NCI-H2029 (cell line): ENCODE measurements at places on chromosomes 1 and 21.

DNA sequence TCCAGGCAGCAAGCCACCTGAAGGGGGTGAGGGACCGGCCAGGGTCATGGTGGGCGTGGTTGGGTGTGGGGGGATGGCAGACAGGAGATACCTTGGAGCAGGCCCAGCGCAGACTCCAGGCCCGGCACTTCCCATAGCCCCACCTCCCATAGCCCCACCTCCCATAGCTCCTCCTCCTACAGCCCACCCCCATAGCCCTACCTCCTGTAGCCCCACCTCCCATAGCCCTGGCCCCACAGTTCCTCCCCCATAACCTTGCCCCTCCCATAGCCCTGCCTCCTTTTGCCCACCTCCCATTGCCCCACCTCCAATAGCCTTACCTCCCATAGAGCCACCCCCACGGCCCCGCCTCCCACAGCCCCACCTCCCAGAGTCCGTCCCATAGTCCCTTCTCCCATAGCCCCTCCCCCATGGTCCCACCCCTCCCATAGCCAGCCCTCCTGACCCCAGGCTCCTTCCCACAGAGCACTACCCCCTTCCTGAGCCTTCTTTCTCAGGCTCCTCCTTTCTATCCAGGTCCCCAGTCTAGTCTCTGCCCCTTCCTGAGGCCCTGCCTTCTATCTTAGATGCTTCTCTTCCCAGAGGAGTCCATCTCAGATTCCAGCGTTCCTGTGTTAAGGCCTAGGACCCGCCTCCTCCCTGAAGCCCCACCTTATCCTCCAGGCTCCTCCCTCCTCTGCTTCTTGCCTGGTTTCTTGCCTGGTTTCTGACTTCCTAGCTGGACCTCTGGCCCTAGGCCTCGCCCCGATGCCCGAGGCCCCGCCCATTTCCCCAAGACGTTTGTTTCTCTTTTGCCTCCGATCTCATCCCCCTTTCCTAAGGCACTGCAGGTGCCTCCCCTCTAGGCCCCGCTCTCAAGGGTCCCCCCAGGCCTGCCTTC lies 46.8 kb downstream of the PTPRU start:
- no peak for DNase-seq

DNA sequence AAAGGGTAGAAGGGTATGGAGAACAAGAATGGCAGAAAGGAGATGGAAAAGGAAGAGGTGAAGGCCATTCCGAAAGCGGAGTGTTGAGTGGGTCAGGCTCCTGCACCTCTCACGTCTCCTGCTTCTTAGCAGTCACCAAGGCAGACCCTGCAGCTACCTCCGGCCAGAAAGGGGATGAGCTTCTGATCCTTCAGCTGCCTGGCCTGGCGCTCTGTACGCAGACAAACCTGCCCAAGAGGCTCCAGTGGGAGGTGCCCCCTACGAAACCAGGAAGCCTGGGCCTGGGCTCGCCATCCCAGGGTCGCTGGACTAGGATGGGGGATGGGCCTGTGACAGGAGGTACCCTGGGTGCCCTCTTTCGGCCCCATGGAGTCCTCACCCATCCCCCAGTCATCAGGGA lies 3.0 kb downstream of the GPR61 start:
- no peak for DNase-seq

- DNase-seq = no peak
Observed at GRCh38 chr1:168939947-168940223, 166.6 kb upstream of the ATP1B1 start.

- DNase-seq = no peak
Observed at GRCh38 chr21:20999659-21000058, 1.4 kb downstream of the NCAM2 start.

- no peak for DNase-seq
Observed at GRCh38 chr1:241608379-241609033, 31.7 kb downstream of the CHML start.

GRCh38 chr1:1059494-1060280 lies 14.4 kb downstream of the RNF223 start:
- DNase-seq = peak; percentile 40

GRCh38 chr1:41621791-41622190 lies 137.3 kb upstream of the EDN2 start:
- DNase-seq = no peak

- no peak for DNase-seq
Observed at GRCh38 chr1:152817309-152817708, 5.5 kb downstream of the LCE1B start.

GRCh38 chr1:34847094-34847493 lies 12.5 kb downstream of the SMIM12 start:
- no peak for DNase-seq

GRCh38 chr1:221625026-221625425 lies 116.9 kb downstream of the DUSP10 start:
- DNase-seq = no peak

GRCh38 chr1:27103498-27103897 lies 51.4 kb downstream of the SLC9A1 start:
- DNase-seq = no peak

- no peak for DNase-seq
Observed at GRCh38 chr1:204544321-204544720, 28.1 kb downstream of the MDM4 start.

- DNase-seq = no peak
Observed at GRCh38 chr1:207319199-207319598, 2.3 kb upstream of the CD55 start.

DNA sequence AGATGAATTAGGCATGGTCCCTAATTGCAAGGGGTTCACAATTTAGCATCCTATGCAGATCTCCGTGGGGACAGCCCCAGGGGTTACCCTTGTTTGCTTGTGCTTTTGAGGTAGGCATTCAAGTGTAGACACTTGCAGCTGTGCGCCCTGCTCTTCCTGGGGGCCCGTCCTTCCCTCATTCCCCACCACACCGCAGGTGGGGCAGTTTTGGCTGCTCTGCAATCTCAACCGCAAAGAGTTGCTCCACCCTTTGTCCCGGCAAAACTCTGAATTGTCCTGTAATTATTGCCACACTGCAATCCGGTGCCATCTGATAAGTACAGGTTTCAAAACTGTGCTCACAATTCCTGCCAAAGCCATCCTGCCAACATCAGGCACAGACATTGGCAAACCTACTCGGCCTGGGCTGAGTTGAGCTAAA lies 65.4 kb upstream of the LYST start:
- DNase-seq = no peak

GRCh38 chr1:38667626-38668025 lies 191.9 kb downstream of the RRAGC start:
- no peak for DNase-seq

- DNase-seq = no peak
Observed at GRCh38 chr1:85448358-85448757, 16.6 kb downstream of the DDAH1 start.
